ENCODE measurements at places on chromosomes 11 and 22. TPM values are rescaled to one million over a fixed set of nuclear protein-coding genes. Genes with fewer than 3 reads are reported as not detected.

DNA sequence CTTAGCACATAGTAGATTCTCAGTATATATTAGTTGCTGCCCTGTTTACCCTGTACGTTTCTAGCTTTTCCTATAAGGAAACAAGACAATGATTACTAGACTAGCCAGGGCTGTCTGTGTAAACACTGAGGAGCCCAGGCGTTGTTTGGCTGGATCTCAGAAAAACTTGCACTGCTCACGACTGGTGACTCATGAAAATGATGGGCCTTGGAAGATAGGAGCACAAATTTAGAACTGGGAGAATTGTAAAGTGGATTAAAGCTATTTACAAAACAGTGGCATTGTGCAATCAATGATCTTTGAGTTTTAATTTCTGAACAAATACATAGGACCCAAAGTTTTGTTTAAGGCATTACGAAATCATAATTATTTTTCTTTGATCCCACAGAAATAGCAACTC is 276.9 kb downstream of the FAM76B start:
- DNase-seq = no peak
- no peaks in the 10 kb centered on the region for H3K36me3 ChIP-seq

DNA sequence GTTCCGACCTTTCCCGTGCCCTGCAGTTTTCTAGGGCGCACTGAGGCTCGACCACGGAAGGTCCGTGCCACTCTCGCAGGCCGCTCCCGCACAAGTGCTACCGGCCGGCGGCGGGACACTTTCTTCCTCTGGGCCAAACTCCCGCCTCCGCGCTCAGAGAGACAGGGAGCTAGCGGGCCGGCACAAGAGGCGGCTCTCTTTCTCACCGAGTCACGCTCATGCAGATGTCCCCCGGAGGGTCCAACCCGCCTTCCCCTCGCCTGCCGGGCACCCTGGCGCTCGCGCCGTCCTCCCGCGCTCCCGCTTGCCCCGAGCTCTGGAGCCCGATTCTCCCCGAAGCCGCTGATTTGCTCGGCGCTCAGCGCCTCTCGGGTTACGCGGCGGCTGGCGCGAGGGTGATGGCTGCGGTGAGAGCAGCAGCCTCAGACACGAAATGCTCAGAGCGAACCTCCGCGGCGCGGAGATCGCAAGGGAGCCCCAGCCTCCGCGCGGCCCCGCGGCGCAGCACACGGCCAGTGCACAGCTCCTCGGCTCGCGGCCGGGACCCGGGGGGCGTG is 1.0 kb downstream of the LMO1 start:
- H3K36me3 ChIP-seq = no peaks in the 10 kb centered on the region
- peaks cover 59% of the 10 kb centered on the region for H3K27me3 ChIP-seq
- peaks cover 9% of the 10 kb centered on the region for H3K4me1 ChIP-seq
- no peak for DNase-seq

- H3K27ac ChIP-seq = no peak overlapping the region
- H3K4me3 ChIP-seq = no peak overlapping the region
- H3K27me3 ChIP-seq = no peaks in the 10 kb centered on the region
- no peaks in the 10 kb centered on the region for H3K4me1 ChIP-seq
Observed at GRCh38 chr11:36948460-36949127, 350.6 kb upstream of the RAG2 start.

The RFPL2 gene
- total RNA-seq = 0.26 TPM

GRCh38 chr11:21472261-21472660 is 720.6 kb upstream of the ANO5 start:
- no peak overlapping the region for H3K27ac ChIP-seq
- H3K4me3 ChIP-seq = no peak overlapping the region
- no peaks in the 10 kb centered on the region for H3K27me3 ChIP-seq
- H3K4me1 ChIP-seq = no peaks in the 10 kb centered on the region
- no peaks in the 10 kb centered on the region for H3K36me3 ChIP-seq
- DNase-seq = no peak

The FAM227A gene
- total RNA-seq = 0.16 TPM

GRCh38 chr22:28357193-28357592 is 322.4 kb downstream of the TTC28 start:
- DNase-seq = no peak
- H3K27ac ChIP-seq = no peak overlapping the region
- H3K4me1 ChIP-seq = peaks cover 25% of the 10 kb centered on the region
- H3K36me3 ChIP-seq = peaks cover 3% of the 10 kb centered on the region
- H3K4me3 ChIP-seq = no peak overlapping the region
- peaks cover 3% of the 10 kb centered on the region for H3K27me3 ChIP-seq

DNA sequence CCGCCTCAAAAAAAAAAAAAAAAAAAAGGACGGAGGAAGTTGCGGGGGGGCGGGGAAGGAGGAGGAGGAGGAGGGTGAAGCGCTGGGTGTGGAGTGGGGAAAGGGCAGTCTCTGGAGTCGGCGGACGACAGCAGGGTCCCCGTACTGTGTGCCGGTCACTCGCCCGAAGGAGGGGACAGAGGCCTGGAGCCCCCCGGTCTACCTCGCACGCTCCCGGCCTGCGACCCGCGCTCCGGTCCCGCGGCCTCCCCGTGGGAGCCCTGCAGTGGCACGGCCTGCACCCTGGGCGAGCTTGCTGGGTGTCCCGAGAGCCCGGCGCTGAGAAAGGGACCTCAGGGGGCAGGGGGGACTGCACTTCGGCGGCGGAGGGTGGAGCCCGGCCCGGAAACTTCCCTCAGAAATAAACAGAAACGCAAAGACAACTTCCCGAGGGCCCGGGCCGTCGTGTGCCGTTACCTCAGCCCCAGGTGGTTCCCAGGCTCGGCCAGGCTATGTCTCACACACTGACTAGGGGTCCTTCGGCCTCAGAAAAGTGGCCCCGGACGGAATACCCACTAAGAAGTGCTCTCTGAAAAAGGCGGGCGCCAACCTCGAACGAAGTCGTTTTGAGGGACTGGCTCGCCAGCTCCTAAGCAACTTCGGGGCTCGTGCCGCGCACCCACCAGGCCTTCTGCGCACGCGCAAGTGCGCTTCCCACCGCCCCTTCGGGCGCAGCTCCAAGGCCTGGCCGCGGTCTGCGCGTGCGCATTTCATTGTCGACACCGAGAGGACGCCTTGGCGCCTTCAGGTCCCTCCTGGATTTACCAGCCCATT is at the start of gene MAJIN:
TSS of gene MAJIN (minus strand) at position 688 of the 813 bp plus-strand sequence. CDS start 12,703 bp downstream, outside the sequence.
- peaks cover 31% of the 10 kb centered on the region for H3K4me1 ChIP-seq
- H3K27ac ChIP-seq = peak within 1 kb of the TSS; percentile 60
- peaks cover 4% of the 10 kb centered on the region for H3K27me3 ChIP-seq
- H3K36me3 ChIP-seq = no peaks in the 10 kb centered on the region
- H3K4me3 ChIP-seq = peak within 1 kb of the TSS; percentile 57

GRCh38 chr11:79383874-79384273 is 57.0 kb downstream of the TENM4 start:
- H3K27ac ChIP-seq = no peak overlapping the region
- no peak for DNase-seq
- H3K36me3 ChIP-seq = no peaks in the 10 kb centered on the region
- no peaks in the 10 kb centered on the region for H3K4me1 ChIP-seq
- H3K4me3 ChIP-seq = no peak overlapping the region

- H3K4me1 ChIP-seq = no peaks in the 10 kb centered on the region
- DNase-seq = peak; percentile 19
- H3K27me3 ChIP-seq = no peaks in the 10 kb centered on the region
- H3K27ac ChIP-seq = peak overlapping the region; percentile 26
- peaks cover 17% of the 10 kb centered on the region for H3K36me3 ChIP-seq
Observed at GRCh38 chr22:23263651-23264555, 83.6 kb downstream of the BCR start.

The RTN4R gene
- total RNA-seq = 1.7 TPM

GRCh38 chr22:50705851-50706351 is 32.1 kb upstream of the ACR start:
- peaks cover 11% of the 10 kb centered on the region for H3K4me1 ChIP-seq
- no peaks in the 10 kb centered on the region for H3K27me3 ChIP-seq
- no peak overlapping the region for H3K4me3 ChIP-seq

GRCh38 chr11:369336-370018 is at the start of gene B4GALNT4:
B4GALNT4 (plus strand) TSS chr11:369499; CDS start chr11:369804, 305 bp downstream.
- no peaks in the 10 kb centered on the region for H3K36me3 ChIP-seq
- DNase-seq = peak; percentile 18

- peaks cover 7% of the 10 kb centered on the region for H3K36me3 ChIP-seq
- DNase-seq = peak; percentile 88
- peaks cover 18% of the 10 kb centered on the region for H3K4me1 ChIP-seq
- H3K27me3 ChIP-seq = peaks cover 21% of the 10 kb centered on the region
- H3K4me3 ChIP-seq = peak within 1 kb of the TSS; percentile 85
Observed at GRCh38 chr22:46150034-46150654, at the start of gene PPARA. PPARA (plus strand) TSS chr22:46150526; CDS start chr22:46198384, 47,858 bp downstream.

The MYO7A gene
- 0.29 TPM for total RNA-seq
